ENCODE measurements at places on chromosomes 11 and 22.
A peak's percentile ranks its signal among the peaks of the same experiment; 100 is the strongest.

DNA sequence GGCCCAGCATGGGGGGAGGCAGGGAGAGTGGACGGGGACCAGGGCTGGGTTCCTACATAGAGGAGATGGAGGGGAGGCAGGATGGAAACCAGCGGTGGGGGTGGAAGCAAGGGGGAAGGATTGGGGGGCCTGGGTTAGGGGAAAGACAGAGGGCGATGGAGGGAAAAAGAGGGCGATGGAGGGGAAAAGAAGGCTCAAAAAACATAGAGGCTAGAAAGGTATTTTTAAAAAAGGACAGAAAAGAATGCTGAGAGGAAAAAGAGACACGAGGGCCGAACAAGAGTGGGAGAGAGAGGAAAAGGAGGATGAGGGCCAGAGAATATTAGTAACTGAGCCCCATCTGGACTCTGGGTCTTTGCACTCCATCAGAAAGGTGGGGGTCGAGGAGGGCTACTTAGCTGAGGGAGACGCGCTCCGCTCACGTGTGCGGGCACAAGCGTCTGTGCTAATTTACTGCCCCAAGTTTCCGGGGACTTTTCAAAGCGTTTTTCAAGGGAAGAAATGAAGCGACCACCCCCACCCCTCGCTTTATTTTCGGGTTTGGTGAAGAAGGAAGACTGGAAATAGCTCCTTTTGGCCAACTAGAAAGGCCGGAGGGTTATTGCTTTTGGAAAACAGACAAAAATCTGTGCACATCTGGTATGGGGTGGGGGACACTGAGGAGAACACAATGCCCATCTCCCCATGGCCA lies 14.5 kb downstream of the PAX6 start:
- DNase-seq = no peak

DNA sequence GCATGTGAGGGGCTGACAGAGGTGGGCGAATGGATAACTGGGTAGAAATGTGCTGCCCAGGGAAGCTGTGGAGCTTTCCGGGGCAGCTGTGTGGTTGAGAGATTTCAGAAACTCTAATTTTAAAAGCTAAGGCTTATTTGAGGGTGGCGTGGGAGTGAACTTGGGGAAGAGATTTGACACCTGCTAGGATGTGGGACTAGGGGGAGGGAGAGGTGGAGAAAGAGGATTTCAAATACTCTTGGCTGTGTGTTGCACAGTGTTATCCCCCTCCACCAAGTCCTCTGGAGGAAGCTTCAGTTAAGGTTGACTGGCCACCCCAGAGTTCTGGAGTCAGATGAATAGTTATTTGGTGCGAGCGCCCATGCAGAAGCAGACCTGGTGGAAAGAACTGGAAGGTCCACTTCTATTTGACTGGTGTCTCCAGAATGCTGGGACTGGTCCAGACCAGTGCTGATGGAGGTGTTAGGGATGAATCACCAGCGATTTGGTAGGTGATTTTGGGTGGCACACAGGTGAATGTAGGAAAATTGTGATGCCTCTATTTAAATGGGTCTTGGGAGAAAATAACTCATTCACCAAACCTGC lies 72.8 kb upstream of the ALX4 start:
- no peak for DNase-seq

- no peak for DNase-seq
These were observed 49.7 kb downstream of the RTN4R start for GRCh38 chr22:20218326-20218872.

DNA sequence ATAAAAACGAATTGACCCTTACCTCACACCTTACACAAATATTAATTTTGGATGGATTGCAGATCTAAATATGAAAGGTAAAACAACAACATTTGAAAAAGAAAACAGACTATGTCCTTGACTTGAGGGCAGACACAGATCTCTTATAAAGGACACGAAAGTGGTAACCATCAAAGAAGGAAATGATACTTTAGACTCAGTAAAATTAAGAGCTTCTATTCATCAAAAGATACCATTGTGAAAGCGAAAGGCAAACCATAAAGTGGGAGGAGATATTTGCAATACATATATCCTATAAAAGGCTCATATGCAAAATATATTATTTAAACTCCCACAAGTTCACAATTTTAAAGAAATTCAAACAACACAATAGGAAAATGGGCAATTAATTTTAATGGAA lies 5.0 kb downstream of the HEPACAM start:
- no peak for DNase-seq

DNA sequence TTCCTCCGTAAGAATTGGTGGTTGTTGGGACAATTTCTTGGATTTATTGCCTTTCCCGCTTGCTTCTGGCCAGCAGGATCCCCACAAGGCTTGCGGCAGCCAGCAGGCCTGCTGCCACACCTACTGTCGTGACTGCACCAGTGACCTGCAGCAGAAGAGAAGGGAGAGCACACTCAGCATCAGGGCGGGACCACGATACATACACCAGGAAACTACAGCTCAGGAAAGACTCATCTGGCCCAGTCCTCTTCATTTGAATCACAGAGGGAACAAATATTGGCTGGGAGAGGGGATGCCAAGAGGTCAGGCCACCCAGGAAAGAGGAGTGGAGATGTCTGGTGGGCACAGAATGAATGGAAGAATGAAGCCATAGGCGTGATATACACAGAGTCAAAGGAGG lies 10.3 kb downstream of the PLAAT2 start:
- DNase-seq = no peak

- no peak for DNase-seq
These were observed 17.1 kb upstream of the TFIP11 start for GRCh38 chr22:26529345-26529744.

GRCh38 chr11:113514856-113515255 lies 39.7 kb upstream of the DRD2 start:
- DNase-seq = no peak

DNA sequence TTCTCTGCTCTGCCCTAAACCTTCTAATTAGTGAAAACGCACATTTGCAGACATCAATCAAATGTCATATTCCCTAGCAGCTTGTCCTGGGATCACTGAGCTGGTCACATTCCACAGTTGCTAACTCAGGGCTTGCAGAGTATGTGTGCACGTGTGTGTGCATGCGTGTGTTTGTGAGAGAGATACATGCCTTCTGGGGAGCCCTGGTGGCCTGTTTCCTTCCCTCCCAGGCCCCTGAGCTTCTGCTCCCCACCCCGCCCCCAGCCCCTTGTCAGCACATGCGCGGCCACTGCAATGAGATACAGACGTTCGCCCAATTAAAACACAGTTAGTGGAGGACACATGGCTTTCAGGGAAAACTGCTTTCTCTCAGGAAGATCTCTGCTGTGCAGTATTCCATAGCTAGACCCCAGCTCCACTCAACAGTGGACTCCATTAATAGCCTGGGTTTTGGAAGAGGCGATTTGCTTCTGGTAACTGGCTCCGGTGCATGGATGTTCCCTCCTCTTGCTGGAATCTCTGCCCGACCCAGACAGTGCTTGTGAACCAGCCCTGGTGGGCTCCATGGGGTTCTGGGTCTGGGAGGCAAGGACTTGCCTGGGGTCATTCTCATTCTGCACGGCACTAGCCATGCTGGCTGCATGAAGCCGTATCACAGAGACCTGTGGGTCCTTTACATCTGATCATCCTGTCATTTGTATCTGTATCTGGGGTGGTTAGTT lies 17.7 kb downstream of the LRP5 start:
- no peak for DNase-seq

- DNase-seq = no peak
These were observed 23.7 kb downstream of the RSPH14 start for GRCh38 chr22:23117891-23118646.

DNA sequence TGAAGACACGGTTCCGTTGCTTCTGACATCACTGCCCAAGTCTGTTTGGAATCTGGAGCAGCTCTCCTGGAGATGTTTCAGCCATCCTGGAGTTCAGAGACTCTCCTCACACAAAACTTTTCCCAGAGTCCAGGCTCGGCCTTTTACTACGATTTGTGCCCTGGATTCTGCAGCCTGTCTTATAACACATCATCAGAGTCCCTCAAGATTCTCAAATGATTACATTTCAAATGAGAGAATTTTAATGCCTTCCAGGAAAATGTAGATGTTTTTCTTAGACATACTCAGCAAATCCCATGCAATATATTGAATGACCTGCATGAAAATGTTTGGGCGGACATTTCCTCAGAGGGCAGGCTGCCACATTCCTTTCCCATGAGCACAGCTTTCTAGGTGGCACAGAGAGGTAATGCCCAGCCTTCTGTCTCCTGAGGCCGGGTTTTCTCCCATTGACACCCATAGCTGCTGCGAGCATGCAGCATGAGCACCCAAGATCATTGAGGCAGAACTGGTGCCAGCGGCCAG lies 129.1 kb downstream of the SNX19 start:
- no peak for DNase-seq

GRCh38 chr11:106959800-106960199 lies 58.5 kb downstream of the GUCY1A2 start:
- no peak for DNase-seq

- no peak for DNase-seq
These were observed 629.0 kb downstream of the TBC1D22A start for GRCh38 chr22:47391169-47392053.

GRCh38 chr11:65927904-65928397 lies 8.7 kb downstream of the DRAP1 start:
- DNase-seq = peak; percentile 65

DNA sequence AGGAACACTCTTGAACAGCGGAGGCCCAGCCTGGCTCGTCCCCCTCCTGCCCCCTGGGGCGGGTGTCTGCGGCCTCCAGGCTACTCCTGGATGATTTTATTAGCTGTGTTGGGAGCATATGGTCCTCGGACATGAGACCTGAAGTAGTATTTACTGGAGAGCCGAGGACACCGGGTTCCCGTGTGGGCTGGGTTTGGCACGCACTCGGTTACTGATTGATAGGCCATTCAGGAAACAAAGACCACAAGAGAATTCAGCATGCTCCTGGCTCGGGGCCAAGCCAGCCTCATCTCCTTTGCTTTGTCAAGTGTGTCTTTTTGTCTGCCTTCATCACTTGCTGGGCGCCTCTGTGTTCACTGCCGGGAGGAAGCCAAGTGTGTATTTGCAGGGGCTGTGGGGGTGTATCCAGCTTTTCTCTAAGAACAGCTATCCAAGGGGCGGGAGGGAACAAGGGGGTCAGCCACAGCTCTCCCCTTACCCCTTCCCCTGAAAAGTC lies 9.7 kb downstream of the FXYD2 start:
- peak; percentile 70 for DNase-seq

GRCh38 chr11:22703591-22703990 lies 37.2 kb downstream of the GAS2 start:
- no peak for DNase-seq

DNA sequence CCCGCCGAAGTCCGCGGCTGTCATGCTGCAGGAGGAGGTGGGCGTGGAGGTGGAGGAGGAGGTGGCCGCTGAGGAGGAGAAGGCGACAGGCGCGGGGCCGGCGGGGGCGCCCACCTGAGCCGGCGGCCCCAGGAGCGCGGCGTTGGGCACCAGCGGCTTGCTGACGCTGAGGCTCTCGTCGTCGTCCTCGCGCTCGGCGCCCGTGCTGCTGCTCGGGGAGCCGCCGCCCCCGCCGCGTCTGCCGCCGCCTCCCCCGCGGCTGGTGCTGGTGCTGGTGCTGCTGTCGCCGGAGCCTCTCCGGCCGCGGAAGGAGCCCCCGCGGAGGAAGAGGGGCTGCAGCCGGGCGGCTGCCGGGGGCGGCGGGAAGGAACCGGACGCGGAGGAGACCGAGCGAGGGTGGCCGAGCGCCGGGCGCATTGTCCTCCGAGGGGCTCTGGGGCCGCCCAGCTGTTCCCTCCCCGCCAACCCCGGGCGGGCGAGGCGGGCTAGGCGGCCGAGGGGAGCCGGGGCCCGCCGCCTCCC lies 388 bp downstream of the TMEM121B start:
- DNase-seq = no peak

GRCh38 chr11:71218789-71219499 lies 33.4 kb downstream of the SHANK2 start:
- no peak for DNase-seq

- no peak for DNase-seq
These were observed 6.3 kb downstream of the NAV2 start for GRCh38 chr11:19718951-19719350.

DNA sequence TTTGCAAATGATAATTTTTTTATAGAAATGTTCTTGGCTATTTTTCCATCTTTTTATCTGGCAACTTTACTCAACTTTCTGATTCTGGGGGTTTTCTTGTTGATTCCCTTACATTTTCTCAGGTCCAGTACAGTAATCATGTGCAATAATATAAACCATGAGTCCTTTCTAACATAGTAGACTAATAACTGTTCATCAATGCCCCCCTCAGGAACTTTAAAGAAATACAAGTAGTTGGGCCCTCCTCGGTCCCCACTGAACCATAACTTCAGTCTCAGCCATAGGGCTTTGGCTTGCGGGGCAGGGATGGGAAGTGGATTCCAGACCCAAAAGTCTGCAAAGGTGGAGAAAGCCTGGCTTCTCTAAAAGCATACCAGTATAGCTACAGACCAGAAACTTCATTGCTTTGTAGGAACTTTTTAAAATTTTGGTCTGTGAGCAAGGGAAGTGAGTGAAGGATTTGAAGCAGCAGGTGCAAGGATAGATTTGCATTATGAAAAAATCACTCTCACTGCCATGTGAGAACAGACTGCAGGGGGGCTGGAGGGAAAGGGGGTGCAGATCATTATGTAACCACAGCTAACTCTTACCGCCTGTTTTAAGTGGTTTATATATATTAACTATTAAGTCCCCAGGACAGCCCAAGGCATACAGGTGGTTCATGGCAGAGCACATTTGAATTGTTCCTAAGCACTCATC lies 10.4 kb upstream of the TUB start:
- DNase-seq = no peak

- no peak for DNase-seq
These were observed 44.6 kb downstream of the MYH9 start for GRCh38 chr22:36343070-36343719.

DNA sequence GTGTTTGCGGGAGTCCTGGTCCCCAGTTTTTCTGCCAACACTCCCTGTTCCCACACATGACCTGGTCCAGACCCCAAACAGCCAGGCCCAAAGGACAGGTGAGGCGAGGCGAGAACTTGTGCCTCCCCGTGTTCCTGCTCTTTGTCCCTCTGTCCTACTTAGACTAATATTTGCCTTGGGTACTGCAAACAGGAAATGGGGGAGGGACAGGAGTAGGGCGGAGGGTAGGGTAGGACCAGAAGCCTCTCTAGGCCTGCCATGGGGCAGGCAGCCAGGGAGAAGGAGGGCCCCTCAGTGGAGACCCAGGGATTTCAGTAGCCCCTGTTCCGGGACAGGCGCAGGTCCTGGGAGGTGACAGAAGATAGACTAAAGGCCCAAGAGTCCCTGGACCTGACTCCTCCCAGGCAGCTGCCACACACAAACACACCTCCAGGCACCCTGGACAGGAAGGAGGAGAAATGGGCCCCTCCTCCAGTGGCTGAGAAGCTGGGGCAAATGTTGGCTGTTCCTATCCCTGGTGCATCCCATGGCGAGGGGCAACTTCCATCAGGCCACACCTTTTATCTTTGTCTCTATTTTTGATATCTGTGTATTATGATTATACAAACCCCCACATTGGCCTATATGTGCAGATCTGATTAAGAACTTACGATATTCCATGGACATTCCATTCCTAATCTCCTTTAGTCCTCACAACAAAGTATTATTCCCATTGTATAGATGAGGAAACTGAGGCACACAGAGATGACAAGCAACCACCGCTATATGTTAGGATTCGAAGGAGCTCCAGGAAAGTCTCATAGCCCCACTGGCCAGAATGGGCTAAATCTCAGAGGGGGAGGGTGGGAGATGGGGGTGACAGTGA lies 626 bp upstream of the F2 start:
- DNase-seq = no peak

- DNase-seq = no peak
These were observed 13.7 kb downstream of the MEI1 start for GRCh38 chr22:41713004-41713403.

Measured in T follicular helper cell (primary cell).